ENCODE measurements at places on chromosomes 3 and 15.

- DNase-seq = no peak
These were observed 27.1 kb upstream of the KY start for GRCh38 chr3:134677987-134678308.

GRCh38 chr3:132268956-132269355, 48.3 kb upstream of the ACP3 start:
- DNase-seq = no peak

DNA sequence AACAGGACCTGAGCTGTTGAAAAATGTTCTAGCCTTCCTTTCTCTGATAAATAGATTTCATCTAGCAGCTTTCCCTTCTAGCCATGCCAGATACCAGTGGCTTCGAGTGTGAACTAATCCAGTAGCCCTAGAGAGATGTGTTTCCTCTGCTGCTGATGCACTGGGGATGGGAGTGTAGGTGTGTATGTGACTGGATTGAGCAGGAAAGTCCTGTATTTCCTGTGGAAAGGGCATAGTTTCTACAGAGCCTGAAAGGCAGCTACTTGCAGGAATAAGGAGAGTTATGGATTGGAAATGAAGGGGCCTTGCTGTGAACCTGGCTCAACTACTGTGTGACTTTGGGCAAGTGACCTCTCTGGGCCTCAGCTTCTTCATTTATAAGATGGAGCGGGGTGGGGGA, 8.6 kb downstream of the TIMP4 start:
- DNase-seq = no peak

- no peak for DNase-seq
These were observed 82.0 kb downstream of the KCNMB2 start for GRCh38 chr3:178618197-178618596.

- no peak for DNase-seq
These were observed 20.2 kb upstream of the DAPK2 start for GRCh38 chr15:64066451-64066850.

DNA sequence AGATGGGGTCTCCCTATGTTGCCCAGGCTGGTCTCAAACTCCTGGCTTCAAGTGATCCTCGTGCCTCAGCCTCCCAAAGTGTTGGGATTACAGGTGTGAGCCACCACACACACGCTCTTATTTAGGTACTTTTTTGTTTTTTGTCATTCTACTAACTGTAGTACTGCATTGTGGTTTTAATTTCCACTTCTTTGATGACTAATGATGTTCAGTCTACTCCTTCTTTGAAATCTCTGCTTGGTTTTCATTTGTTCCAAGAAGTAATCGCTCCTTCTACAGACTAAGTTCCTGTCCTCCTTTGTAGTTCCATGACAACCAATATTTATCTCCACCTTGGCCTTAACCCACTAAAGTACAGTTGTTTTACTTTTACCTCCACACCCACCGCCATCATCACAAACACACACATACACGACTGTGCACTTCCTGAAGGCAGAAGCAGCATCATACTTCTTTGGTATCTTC, 529 bp upstream of the DLEC1 start:
- DNase-seq = no peak

DNA sequence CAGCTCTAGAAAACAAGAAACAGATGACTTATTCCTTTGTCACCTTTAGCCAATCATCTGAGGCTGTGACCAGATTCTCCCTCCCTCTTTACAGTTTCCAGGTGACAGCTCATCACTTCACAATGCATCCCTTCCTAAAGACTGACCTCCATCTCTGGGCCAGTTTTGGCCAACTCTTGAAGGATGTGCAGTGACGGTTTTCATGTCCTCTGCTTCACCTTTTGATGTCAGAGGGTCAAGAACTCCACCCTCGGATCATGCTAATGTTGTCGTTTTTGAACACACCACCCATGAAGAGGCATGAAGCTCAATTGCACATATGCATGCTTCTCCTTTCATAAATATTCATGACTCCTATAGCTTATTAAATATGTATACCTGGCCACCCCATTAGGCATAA, 161.2 kb upstream of the SYNPR start:
- no peak for DNase-seq

DNA sequence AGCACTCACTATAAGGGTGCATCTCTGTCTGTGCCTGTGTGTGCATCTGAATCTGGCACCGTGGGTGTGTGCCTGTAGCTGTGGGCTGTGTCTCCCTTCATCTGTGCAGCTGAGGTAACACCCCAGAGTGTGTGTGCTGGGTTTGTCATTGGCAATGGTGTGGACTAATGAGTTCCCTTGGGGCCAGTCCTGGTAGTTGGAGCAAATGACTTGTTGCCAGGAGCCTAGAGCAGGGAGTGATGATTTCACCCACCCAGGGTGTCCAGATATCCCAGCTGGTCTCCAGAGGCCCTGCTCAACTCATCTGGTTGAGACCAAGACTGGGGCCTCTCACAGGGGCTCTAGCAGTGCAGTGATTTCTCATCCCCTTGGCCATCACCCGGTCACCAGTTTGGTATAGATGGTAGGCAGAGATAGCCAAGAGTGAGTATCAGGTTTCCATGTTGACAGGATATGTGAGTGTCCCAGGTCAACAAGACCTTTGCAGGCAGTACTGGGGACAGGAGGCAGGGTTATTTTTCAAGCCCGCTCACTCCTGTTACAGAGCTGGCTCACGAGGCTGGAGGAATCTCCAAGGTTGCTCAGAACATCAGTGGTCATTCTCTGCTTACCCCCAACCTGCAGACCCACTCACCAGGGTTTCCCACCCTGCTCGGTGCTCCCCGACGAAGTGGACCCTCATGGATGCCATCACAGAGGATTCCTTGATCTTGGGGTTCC, 4.1 kb upstream of the HDAC11 start:
- DNase-seq = no peak

- no peak for DNase-seq
These were observed 34.1 kb upstream of the CACNA1D start for GRCh38 chr3:53460326-53460725.

GRCh38 chr15:41648097-41648496, 12.1 kb upstream of the MGA start:
- DNase-seq = no peak

- no peak for DNase-seq
These were observed 25.9 kb downstream of the CCDC32 start for GRCh38 chr15:40538976-40539375.

GRCh38 chr3:112610121-112610520, 30.8 kb downstream of the CCDC80 start:
- DNase-seq = no peak

DNA sequence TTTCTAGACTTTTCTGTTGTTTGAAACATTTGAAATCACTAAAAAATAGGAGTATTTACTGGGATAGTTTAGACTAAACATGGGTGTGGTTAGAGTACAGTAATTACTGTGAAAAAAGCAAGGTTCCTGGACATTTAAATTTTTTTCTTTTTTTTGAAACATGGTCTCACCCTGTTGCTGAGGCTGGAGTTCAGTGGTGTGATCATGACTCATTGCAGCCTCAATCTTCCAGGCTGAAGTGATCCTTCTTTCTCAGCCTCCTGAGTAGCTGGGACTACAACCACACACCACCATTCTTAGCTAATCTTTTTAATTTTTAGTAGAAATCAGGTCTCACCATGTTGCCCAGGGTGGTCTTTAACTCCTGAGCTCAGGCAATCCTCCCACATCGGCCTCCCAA, 20.4 kb upstream of the CELF6 start:
- no peak for DNase-seq

- DNase-seq = no peak
These were observed 9.2 kb upstream of the HHLA2 start for GRCh38 chr3:108287146-108287545.

- DNase-seq = no peak
These were observed 611 bp downstream of the CTDSPL2 start for GRCh38 chr15:44427756-44428724.

- no peak for DNase-seq
These were observed 114.1 kb upstream of the CFAP20DC start for GRCh38 chr3:59163953-59164352.

GRCh38 chr15:78243491-78243941, 9.2 kb upstream of the ACSBG1 start:
- DNase-seq = no peak

DNA sequence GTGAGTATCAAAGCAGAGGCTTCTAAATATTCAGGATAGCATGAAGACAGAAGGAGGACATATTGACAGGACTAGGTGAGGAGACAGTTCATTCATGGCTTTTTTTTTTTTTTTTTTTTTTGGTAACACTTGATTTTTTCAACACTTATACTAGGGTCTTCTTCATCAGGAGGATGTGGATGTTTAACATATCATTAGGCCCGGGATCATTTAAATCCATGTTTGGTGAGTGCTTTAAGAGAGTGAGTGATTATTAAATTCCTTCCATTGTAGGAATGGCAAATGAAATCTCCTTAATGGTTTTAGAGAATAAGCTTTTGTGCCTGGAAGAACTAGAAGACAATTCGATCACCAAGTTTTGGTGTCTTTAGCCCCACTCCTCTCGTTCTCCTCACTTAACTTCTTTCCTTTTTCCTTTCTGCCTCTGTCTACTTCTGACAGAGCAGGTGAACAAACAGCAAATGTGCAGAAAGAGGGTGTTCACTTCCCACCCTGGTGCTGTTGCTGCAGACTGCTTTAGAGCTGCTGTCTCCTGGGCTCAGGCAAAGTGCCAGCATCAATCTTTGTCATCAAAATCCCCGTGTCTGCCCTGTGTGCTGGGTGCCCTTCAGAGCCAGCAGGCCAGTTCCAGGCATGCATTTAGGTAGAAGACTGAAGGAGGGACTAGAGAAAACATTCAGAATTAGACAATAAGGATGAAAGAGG, 35.6 kb upstream of the RAB11A start:
- no peak for DNase-seq

DNA sequence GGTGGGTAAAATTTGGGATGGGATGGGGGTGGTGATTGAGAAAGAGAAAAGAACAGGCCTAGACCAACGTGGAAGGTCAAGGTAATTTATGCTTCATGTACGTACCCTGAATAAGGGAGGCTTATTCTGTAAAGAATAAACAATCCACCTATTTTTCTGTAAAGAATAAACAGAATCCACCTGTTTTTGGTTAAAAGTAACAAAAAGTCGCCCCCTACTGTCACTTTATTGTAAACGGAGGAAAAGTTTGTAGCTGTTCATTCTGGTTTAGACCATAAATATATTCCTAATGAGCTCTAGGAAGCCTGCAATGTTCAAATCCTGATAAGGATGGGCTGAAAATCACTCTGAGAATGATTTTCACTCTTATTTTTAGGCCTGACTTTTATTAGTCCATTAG, 23.5 kb upstream of the SQOR start:
- no peak for DNase-seq

DNA sequence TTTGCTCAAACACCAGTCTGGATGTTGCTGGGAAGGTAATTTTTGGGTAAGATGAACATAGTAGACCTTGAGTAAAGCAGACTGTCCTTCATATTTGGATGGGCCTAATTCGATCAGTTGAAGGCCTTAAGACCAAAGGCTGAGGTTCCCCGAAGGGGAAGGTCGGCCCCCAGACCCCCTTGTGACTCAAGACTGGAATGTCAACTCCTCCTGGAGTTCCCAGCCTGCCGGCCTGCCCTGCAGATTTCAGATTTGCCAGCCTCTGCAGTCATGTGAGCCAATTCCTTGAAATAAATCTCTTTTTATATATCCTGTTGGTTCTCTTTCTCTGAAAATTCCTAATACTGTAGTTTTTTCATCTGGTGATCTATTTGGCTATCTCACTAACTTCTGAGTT, 146.5 kb downstream of the APBA2 start:
- no peak for DNase-seq

- DNase-seq = no peak
These were observed 259.6 kb upstream of the CTNNB1 start for GRCh38 chr3:40939741-40940130.

DNA sequence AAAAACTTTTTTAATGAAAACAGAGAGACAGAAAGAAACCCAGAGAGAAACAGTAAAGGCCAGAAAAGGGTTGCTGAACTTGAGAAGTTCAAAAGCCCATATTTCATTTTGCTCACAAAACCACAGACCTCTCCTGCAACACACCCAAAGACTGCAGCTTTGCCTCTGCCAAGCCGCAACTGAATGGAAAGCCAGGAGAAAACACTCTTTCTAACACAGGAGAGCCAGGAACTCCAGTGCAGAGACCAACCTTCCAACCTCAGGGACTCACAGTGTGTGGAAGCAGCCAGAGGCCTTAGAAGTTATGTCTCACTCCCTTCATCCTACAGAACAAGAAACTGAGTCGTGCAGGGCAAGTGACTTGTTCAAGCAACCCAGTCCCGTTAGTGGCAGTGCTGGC, 163.1 kb upstream of the HES1 start:
- no peak for DNase-seq

- DNase-seq = no peak
These were observed 111.4 kb downstream of the CMSS1 start for GRCh38 chr3:99928771-99929744.

DNA sequence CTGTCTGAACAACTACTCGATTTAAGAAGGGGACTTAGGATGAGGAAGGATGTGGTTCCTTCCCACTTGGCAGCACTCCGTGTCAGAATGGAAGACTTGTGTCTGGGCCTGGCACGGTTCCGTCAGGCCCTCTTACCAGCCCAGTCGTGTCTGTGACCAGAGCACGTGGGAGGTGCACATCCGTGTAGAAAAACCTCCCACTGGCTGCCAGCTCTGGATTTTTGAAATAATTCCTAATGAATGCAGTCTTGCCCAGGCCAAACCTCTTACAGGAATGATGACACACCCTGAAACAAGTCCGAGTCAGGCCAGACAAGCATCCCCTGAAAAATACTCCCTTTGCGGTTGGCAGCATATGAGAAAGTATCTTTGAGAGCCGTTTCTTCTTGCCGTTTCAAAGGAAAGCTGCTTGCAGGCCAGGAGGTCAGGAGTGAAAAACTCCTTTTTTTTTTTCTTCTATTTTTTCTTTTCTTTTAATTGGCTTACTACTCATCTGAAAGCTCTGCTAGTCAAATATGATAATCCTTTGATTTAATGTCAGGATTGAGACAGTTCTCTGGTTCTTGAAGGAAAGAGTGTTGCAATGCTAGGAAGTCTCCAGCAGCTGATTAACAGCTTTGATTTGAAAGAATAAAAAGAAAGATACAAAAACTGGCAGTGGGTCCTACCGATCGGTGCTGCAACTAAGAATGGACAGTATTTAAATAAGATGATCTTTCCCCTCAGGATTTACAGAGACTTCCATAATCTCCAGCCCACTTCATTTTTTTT, 19.8 kb downstream of the IL1RAP start:
- DNase-seq = no peak

GRCh38 chr3:179949412-179949811, 87.3 kb downstream of the PEX5L start:
- DNase-seq = no peak

DNA sequence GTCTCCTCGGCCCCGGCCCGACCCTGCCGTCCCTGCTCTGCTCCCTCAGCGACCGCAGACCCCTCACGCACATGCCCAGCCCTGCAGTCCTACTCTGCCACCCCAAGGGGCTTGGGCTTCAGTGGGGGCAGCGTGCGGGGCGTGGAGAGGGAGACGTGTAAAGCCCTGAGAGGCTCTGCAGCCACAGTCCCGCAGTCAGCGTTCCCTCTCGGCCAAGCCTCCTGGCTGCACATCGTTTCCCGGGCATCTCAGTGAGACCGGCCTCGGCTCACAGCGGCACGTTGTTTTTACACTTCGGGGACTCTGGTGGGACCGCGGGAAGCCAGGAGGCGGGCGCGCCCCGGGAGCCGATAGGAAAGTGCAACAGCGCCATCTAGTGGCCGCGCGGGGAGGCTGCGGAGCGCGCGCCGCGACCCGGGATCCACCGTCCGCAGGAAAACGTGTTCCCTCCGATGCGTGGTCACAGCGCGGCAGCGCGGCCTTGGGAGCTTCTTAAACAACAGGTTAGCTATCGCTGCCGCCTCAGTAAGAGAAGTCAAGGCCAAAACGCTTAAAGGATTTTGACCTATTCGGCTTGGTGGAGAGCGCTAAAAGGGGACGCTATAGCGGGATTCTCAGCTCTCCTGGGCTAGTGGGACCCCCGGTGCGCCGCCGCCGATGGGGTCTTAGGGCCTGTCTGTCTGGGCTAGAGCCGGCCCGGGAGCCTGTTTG, 226.8 kb upstream of the IGF1R start:
- DNase-seq = peak; percentile 18

Measured in stimulated activated CD8-positive, alpha-beta memory T cell treated with anti-CD3 and anti-CD28 coated beads, Interleukin-4, amount 100 ng/mL, for 4 hours (primary cell).